ENCODE measurements at places on chromosomes 7 and 10. TPM values are rescaled to one million over a fixed set of nuclear protein-coding genes. Genes with fewer than 3 reads are reported as not detected.
A peak's percentile ranks its signal among the peaks of the same experiment; 100 is the strongest.

FAM3C gene
- 86.6 TPM for total RNA-seq

PIP gene
- total RNA-seq, result not detected

- DNase-seq, result no peak
These were observed 140.4 kb downstream of the DKK1 start for GRCh38 chr10:52454491-52454890.

DNA sequence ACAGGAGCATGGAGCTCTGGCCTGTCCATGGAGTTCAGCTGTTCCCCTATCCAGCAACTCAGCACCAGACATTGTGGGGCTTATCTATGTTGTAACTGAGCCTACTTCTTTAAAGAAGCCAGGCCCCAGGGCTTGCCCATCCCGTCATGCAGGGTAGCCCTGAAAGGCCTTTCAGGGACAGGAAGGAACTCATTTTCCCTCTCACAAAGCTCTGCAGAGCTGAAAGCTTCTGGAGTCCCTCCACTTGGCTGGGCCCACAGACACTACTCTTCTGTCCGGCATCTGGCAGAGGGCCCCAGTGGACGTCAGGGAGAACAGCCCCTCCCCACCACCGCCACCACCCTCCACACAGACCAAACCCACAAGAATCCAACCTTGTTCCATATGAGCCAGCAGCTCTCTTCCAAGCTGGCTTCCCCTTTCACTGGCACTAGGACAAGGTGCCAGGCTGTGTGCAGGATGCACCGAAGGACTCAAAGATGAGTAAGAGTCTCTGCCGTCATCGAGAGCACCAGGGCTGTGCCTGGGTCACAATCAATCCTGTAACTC is 33.1 kb downstream of the DENND2A start:
- peak; percentile 44 for DNase-seq

DNA sequence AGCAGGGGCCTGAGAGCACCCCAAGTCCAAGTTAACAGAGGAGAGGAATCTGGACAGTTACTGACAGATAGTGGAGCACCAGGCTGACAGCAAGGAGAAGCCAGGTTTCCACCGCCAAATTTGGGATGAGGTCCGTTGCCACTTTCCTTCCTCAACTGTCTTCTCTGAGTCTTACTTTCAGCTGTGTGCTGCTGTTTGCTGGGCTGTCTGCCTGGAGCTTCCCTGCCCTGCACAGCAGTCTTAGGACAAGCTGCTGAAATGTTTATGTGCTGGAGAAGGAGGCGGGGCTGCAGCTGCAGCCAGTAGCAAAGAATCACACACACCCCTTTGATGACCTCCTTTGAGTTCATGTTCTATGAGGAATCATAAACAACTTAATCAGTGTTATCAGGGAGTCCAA is 17.4 kb upstream of the CYP3A7 start:
- peak; percentile 11 for DNase-seq

- no peak for DNase-seq
These were observed 73.2 kb upstream of the CHST15 start for GRCh38 chr10:124166431-124167125.

GRCh38 chr7:152313831-152314604 is 121.8 kb downstream of the KMT2C start:
- DNase-seq, result peak; percentile 81

DNA sequence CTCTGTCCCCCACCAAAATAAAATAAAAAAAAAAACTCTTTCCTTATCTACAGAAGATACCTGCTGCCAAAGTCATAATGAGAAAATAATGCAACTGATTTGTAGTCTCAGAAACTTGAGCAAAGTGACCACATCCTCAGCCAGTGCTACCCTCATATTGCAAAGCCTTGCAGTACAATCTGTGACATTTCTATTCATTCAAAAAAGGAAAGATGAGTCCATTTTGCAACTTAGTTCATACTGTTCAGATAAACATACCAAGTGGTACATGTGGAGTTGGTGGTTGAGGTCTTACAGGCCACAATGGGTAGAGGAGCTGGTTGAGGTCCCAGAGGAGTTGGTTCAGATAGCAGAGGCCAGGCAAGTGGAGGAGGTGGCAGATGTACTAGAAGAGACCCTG is 6.5 kb upstream of the EIF5AL1 start:
- DNase-seq, result no peak
